ENCODE measurements at places on chromosomes 13 and 19.

- DNase-seq: no peak
Measured at GRCh38 chr13:58151452-58151851, 519.9 kb downstream of the PCDH17 start.

GRCh38 chr13:35687336-35687735 lies 210.8 kb upstream of the MAB21L1 start:
- DNase-seq: no peak

DNA sequence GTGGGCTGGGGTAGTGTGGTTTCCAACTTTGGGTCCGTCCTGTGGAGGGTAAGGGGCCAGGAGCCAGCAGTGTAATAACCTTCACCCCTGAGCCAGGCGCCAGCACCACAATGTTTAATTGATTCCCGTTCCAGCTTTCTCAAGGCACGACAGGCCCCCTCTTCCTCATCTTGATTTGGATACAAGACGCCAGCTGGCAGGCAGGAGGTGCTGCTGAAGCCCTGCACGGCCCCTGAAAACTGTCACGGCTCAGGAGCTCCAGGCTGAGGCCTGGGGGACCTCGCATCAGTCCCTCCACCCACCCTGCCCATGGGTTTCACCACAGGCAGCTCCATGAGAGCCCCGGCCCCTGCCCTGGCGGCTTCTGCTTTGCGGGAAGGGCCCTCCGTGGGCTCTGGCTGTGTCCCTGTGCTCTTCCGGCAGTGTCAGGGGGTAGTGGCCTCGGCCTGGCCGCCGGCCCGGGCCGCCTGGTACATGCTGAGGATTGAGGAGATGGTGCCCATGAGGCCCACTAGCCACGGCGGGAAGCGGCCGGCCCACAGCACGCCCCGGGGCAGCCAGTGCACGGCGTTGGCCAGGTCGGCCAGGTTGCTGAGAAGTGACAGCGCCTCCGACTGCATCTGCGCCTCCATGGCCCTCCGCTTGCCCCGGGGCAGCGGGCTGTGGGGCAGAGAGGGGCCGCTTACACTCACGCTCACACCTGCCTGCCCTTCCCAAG lies 11.9 kb downstream of the PEX11G start:
- no peak for DNase-seq

DNA sequence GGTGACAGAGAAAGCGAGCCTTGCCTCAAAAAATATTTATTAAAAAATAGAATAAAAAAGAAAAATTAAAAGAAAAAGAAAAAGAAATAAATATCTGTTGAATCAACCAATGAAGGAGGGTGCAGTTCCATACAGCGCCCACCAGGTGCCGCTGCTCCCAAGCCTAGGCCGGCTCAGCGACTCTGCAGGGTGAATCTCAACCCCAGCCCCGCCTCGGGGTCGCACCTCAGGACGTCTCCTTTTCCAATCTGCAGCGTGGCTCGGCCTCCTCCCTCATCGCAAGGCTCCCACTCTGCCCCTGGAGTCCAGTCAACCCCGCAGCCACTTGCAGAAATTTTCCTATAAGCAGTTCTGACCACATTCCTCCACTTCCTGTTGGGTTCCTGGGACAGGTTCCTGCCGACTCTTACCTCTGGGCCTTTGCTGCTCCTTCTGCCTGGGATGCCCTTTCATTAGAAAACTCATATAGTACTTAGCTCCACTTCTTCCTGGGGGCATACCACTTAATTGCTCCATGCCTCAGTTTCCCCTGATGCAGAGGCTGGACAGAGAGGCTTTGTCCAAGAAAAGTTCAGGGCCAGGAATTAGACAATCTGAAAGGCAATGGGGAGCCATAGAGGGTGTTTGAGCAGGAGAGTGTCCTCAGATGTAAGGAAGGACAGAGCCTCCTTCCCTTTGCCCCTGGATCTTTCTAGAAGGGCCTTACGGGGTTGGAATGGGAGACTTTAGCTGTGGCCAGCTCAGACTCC lies 24.3 kb downstream of the NFILZ start:
- DNase-seq: no peak

Measured in midbrain (tissue), 1 donor.